ENCODE measurements at places on chromosomes 16 and 17.

GRCh38 chr16:2763173-2763572 lies 10.7 kb downstream of the SRRM2 start:
- DNase-seq, result no peak

- DNase-seq, result no peak
These were observed 129.0 kb downstream of the CDH13 start for GRCh38 chr16:82755570-82756282.

DNA sequence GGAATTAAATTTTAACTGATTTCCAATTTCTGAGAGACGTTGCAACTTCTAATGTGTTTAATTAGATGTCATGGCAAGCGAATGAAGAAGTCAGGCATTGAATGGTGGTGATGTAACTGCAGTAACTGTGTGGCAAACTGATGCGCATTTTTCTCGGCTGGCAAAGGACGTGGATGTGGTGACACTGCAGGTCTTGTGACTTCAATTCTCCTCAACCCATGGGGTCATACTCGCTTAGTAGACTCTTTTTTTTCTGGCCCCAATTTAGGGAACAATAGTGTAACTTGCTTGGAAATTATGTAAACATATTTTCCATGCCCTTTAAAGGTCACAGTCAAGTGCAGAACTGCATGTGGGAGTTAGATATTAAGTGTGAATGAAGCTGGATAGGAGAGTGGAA lies 1.9 kb upstream of the FAM20A start:
- DNase-seq, result no peak

- no peak for DNase-seq
These were observed 43.2 kb downstream of the RAI1 start for GRCh38 chr17:17724307-17725010.

DNA sequence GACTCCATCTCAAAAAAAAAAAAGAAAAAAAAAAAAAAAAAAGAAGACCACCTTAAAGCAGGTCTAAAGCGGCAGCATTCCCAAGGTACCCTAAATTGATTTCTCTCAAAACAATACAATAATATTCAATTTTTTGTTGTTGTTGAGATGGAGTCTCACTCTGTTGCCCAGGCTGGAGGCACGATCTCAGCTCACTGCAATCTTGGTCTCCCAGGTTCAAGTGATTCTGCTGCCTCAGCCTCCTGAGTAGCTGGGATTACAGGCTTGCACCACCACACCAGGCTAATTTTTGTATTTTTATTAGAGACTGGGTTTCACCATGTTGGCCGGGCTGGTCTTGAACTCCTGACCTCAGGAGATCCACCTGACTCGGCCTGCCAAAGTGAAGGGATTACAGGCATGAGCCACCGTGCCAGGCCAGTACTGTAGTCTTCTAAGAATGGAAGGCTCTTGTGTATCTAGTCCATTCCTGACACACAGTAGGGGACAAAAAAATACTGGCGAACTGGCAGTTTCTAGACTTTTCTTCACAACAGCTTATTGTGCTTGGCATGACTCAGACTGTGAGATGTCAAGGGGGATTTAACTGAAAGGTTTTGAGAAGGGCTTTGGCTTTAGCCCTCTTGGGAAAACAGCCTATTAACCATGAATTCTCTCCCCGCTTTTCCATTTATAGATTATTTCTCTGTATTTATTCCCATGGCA lies 17.3 kb downstream of the CDR2 start:
- no peak for DNase-seq

DNA sequence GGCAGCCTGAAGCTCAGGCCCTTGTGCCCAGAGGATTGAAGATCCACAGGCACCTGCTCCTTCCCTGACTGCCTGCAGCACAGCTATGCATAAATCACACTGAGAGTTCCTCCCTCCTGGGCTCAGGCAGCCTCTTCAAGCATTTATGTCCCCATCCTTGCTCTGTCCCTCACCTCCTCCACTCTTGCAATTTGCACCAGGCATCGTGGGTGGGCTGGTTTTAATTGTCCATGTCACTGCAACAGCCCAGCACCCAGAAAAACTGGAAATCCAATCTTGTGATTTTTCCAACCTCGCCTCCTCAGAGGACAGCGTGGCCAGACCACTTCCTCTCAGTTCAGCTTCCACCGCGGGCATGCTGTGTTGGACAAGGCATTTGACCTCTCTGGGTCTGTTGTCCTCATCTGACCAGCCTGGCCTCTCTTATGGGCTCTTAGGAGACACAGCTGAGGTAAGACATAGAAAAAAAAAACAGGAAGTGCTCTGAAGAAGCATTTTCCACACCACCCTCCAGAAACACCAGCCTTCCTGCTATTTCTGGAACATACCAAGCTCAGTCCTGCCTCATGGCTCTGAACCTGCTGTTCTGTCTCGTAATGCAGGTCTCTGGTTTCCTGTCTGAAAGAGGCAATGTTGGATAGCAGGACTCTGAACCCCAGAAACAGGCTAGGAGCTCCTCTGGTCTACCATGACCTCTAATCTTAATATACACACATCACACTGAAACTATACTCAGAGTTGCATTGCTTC lies 8.3 kb downstream of the TMEM114 start:
- DNase-seq, result no peak

GRCh38 chr16:89534252-89534756 lies 26.1 kb downstream of the SPG7 start:
- no peak for DNase-seq

DNA sequence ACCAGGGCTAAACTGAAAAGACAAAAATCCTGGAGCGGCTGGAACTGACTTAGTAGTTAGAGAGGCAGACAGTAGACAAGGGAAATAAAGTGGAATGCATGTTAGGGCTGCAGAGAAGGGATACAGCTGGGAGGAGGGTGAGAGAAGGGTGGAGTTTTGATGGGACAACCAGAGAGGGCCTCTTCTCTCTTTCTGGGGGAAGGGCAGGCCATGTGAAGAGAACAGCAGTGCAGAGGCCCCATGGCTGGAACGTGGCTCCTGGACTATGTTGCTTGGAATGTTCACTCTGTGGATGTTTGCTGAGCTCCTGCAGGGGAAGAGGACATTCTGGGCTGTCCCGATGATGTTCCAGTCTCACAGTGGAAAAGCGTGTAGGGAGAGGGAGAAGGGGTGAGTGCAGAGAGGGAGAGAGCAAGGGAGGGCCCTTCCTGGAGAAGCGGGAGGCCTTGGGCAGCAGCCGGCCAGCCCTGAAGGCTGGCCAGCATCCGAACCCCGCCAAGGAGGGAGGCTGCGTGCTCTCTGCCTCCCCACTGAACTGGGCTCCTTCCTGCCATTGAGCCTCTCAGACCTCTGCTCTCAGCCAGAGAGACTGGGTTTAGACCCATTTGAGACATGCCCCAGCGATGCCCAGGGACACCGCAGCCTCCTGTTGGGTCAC lies 33.1 kb upstream of the GSE1 start:
- DNase-seq, result no peak

DNA sequence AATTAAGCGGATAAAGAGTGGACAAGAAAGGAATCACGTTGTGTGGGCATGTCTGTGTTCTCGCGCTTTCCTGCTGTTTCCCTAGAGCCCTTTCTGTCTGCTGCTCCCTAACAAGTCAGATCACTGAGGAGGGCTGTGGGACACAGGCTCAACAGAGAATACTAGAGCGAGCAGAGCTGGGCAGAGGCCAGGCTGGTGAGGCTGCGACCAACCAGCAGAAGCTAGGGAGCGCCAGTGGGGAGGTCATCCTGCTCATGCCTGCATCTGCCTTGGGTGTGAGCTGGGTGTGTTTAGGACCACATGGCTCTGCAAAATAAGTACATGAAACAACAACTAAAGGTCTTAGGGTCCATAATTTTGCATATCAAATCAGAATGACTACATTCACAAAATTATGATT lies 11.5 kb upstream of the FOXJ1 start:
- DNase-seq, result no peak

DNA sequence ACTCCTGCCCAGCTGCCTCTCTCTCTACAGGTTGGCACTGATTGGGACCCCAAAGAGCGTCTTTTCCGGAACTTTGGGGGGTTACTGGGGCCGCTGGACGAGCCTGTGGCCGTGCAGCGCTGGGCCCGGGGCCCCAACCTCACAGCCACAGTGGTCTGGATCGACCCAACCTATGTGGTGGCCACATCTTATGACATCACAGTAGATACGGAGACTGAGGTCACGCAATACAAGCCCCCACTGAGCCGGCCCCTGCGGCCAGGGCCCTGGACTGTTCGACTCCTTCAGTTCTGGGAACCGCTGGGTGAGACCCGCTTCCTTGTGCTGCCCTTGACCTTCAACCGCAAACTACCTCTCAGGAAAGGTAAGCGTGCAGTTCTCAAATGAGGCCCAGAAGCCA lies 12.3 kb downstream of the XYLT2 start:
- no peak for DNase-seq

DNA sequence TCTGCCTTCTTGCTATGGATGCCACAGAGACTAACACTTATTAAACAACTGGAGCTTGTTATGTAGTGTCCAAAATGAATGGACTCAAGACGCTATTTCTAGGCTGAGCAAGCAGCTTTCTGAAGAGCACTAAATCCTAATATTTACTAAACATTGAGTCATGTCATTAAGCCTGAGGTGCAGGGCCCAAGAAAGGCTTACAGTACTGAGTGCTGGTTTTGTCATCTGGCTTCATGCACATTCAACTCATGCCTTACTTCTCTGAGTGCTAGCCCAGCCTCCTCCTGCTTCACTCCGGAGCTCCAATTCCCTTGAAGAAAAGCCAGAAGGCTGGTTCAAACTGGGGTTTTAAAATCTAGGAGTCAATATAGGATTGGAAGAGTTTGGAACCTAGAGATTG lies 363.3 kb upstream of the CDH5 start:
- no peak for DNase-seq

- no peak for DNase-seq
These were observed 28.4 kb upstream of the MED13 start for GRCh38 chr17:62093188-62094155.

DNA sequence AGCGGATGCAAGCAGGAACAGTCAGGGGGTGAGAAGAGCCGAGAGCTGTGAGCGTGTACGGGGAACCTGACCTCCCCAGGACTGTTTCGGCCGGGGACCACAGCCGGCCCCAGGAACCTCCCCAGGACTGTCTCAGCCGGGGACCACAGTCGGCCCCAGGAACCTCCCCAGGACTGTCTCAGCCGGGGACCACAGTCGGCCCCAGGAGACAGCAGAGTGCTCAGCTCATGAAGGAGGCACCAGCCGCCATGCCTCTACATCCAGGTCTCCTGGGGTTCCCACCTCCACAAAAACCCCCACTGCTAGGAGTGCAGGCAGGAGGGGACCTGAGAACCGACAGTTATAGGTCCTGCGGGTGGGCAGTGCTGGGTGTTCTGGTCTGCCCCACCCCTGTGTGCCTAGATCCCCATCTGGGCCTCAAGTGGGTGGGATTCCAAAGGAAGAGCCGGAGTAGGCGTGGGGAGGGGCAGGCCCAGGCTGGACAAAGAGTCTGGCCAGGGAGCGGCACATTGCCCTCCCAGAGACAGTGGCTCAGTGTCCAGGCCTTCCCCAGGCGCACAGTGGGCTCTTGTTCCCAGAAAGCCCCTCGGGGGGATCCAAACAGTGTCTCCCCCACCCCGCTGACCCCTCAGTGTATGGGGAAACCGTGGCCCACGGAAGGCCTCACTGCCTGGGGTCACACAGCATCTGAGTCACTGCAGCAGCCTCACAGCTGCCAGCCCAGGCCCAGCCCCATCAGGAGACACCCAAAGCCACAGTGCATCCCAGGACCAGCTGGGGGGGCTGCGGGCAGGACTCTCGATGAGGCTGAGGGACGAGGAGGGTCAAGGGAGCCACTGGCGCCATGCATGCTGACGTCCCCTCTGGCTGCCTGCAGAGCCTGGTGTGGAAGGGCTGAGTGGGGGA lies 4.3 kb downstream of the RHBDF1 start:
- DNase-seq, result no peak

GRCh38 chr17:79464318-79465010 lies 146.4 kb downstream of the RBFOX3 start:
- no peak for DNase-seq

DNA sequence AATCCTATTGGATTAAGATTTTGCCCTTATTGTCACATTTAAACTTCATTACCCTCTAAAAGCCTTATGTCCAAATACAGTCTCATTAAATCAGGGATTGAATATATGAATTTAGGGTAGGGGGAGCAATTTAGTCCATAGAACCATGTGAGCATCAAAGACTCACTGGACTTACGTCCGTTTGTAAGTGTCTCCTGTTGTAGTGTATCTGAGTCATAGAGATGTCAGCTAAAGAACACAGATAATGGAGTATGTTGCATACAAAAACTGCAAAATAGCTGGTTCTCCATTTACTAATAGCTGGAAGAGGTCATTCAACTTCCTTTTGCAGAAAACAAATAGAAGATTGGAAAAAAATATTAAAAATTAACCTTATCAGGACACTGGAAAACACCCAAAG lies 599.1 kb upstream of the SOX9 start:
- DNase-seq, result no peak

- peak; percentile 41 for DNase-seq
These were observed 10.3 kb downstream of the NT5M start for GRCh38 chr17:17313350-17313991.

- no peak for DNase-seq
These were observed 4.5 kb upstream of the MEIOB start for GRCh38 chr16:1876468-1876867.

GRCh38 chr16:51562891-51563290 lies 411.8 kb upstream of the SALL1 start:
- DNase-seq, result no peak

DNA sequence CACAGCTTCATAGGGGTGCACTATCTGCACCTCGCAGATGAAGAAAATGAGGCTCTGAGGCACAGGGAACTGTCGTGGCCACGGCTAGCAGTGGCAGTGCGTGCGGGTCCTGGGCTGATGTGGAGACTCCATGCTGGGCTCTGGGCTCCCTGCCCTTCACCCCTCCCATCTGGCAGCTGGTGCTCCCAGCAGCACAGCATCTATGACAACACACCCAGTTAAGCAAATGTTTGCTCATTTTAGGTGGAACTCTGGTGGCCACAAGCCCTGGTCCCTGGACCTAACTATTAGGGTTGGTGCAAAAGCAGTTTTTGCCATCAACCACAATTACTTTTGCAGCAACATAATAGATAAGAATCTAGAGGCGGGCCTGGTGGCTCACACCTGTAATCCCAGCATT lies 30.9 kb downstream of the IFT140 start:
- no peak for DNase-seq

GRCh38 chr17:879546-880442 lies 97.6 kb downstream of the MRM3 start:
- peak; percentile 7 for DNase-seq

DNA sequence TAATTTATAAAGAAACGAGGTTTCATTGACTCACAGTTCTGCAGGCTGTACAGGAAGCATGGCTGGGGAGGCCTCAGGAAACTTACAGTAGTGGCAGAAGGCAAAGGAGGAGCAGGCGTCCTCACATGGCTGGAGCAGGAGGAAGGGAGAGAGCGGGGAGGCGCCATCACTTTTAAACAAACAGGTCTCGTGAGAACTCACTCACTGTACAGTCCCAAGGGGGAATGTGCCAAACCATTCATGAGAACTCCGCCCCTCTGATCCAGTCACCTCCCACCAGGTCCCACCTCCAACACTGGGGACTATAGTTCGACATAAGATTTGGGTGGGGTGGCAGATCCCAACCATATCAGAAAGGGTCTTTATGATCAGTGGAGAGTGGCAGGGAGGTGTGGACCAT lies 392.4 kb upstream of the TNRC6C start:
- DNase-seq, result no peak

GRCh38 chr17:83068641-83069570 lies 10.5 kb upstream of the METRNL start:
- DNase-seq, result no peak
